ENCODE measurements at places on chromosomes 1 and 21.

DNA sequence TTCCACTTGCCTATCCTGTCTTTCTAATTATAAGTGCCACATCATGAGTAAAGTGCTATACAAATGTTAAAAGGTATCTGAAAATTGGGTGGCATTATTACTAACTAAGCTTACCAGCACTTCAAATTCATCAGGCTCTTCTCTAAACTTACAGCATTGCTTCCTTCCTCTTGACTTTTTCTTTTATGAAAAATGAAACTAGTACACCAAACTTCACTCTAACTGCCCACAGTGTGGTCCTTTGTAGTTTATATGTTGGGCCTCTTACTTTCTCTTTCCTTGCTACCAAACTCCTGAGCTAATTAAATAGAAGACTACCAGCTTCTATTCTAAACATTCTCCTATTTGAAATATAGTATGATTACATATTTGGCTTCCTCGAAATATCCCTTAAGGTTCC, 81.8 kb downstream of the NOTCH2 start:
- no peak for DNase-seq

DNA sequence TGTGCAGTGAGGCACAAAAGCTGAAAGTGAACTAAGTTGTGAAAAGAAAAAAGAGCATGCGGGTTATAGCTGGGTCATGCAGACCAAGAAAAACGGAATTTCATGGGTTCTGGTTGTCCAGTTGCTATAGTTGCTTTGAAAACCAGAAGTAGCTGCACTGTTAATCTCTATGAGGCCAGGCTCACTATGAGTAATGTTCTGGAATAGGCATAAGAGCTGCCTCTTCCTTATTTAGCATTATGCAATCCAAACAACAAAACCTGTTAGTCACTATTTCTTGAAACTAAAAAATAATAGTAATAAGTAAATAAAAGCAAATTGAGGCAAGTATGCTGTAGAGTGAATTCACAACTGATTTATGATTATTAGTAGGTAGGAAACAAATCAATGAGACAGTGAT, 1383.7 kb downstream of the MRPL39 start:
- no peak for DNase-seq

DNA sequence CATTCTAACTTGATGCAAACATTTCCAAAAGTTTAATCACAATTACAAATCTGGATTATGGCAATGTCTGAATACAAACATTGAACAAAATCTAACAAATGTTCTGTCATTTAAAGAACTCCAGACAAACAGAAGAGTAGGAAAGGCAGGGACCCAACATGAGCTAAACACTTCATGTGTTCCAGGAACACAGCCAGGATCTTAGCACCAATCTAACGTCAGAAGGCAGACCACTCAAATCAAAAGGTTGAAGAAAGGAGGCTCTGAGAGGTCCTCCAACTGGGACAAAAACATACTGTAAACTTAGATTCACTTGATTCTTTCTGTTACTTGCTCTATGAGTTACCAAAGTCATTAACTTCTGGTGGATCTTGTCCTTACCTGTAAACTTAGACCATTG, 374.0 kb downstream of the NEGR1 start:
- no peak for DNase-seq

DNA sequence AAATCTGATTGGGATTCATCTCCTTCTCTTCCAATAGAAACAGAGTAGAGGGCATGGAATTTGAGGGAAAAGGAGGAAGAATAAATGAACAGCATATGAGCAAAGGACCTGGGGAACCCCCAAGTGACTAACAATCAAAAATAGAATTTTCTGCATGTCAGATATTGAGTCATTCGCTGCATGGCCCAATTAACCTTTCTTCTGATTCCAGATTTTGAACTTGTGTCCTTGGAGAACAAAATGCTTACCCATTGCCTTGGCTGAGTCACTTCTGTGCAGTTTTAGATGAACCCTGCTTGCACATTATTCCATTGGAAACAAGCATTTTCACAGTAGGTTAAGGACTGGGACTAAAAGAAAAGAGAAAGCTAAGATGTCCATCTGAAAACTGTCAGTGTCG, 390.5 kb downstream of the ST6GALNAC3 start:
- DNase-seq = peak; percentile 1

DNA sequence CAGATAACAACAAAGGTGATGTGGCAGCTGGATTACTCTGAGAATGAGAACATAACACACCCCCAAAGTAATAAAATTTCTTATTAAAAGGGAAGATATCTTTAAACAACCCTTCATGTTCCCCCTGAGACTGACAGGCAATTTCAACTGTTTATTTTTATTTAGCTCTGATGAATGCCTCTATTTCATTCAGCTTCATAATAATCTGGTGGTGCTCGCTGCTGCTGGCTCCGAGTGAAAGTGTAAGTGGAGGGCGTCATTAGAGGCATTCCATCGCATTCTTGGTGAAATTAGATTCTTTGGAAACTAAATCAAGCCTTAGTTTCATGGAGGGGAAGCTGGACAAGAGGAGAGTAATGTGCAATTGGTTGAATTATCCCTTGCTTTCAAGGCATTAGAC, 128.9 kb downstream of the GRIK1 start:
- no peak for DNase-seq

DNA sequence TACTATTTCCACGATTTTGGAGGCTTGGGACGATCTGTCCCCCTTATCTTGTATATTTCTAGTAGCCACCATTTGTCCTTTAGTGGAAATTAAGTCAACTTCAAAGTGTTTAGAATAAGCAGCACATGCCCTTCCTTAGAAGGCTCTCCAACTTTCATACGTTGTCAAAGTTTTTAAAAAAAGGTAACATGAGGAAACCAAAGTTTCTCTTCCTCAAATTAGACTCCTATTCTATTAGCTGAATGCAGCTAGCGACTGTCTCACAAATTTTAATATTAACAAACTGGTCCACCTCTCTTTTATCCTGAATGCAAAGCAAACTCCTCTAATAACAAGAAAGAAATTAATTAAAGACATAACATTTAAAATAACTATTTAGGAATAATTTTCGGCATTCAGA, 6.9 kb downstream of the C1orf174 start:
- DNase-seq = no peak

GRCh38 chr1:66022904-66023620, 230.4 kb downstream of the PDE4B start:
- no peak for DNase-seq

DNA sequence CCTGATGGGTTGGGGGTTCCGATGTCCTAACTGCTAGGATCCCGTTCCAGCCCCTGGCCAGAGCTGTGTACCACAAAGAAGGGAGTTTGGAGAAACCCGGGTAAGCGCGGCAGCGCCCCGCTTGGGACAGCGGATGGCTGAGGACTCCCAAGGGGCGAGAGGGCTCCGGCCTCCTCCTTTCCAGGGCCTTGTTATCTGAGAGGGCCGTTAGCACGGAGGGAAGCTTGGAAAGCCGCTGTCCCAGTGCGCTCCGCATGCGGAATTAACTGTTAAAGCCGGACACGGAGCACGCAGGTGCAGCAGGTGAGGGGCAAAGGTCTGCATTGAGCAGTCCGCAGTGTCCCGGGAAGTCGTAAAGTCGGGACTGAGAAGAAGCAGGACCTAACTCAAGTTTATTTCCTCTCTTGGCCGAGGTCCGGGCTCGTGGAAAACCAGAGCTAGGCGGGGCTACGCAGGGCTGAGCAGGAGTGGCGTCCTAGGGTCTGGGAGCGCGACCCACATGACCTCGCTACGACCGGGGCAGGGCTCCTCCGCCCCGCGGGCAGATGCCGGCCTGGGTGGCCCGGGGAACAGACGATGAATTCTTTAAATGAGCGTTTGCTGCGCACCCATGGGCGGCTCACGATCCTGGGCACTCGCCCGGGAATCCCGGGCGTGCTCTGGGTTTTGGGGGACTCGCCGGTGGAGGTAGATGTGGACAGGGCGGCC, 4.5 kb downstream of the LHX4 start:
- DNase-seq = no peak

DNA sequence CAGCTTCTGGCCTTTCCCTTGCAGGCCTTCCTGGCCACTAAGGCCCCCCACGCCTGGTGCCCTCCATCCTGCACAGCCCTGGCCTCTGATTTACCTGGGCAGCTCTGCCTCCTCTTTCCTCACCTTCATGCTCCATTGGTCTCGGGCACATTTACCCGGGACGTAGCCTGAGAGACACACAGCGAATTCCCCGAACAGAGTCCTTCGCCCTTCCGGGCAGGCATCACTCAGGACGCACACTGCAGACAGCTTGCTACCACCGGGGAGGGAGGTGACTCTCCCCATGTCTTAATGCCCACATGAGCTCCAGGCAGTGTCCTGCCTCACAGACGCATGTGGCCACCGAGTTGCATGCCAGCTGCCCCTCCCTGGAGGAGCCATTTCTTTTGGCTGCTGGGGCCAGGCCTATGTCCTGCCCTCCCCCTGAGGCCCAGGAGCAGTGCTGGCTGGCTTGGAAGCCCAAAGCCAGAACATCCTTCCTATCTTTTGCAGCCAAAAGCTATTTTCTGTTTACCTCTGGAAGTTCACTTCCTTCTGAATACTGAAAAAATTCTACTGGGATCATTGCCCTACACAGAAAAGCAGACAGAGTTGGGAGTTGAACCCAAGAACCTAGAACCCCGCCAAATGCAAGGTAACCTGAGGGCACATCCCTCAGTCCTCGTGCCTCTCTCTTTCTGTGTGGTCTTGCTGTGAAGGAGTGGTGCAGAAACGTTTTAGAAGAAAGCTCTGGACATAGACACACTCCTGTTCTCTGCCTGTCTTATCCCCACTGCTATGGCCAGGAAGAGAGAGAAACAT, 209.5 kb downstream of the TOMM20 start:
- DNase-seq = no peak

DNA sequence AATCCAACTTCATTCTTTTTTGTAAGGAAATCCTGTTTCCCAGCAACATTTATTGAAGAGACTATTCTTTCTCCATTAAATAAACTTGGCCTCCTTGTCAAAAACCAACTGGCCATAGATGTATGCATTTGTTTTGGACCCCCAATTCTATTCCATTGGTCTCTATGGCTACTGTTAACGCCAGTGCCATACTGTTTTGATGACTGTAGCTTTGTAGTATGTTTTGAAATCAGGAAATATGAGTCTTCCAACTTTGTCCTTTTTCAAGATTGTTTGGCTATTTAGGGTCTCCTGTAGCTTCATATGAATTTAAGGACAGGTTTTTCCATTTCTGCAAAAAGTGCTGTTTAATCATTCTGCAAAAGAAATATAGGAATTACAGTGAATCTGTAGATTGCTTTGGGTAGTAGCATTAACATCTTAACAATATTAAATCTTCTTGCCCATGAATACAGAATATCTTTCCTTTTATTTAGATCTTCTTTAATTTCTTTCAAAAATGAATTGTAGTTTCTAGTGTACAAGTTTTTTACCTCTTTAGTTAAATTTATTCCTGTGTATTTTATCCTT, 61.3 kb downstream of the ITGB3BP start:
- no peak for DNase-seq

GRCh38 chr1:198936371-198937083, 297.7 kb downstream of the PTPRC start:
- DNase-seq = no peak

DNA sequence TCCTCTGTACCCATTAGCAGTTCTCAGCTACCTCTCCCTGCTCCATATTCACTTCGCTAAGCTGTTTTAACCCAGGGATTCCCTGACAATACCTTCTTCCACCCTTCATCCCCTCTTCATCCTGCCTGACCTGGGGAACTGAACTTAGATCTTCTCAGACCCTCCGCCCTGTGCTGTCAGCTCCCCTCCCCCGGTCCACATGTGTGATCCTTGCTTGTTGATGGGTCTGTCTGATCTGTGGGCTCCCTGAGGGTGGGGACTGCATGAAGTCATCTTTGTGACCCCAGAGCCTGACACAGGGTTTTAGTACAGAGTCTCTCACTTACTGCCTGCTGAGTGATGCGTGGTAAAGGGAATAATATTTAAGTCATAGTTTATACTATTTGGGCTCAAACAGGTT, 11.8 kb downstream of the CHAF1B start:
- DNase-seq = no peak

- DNase-seq = no peak
Measured at GRCh38 chr1:238177960-238178645, 287.4 kb upstream of the ZP4 start.

DNA sequence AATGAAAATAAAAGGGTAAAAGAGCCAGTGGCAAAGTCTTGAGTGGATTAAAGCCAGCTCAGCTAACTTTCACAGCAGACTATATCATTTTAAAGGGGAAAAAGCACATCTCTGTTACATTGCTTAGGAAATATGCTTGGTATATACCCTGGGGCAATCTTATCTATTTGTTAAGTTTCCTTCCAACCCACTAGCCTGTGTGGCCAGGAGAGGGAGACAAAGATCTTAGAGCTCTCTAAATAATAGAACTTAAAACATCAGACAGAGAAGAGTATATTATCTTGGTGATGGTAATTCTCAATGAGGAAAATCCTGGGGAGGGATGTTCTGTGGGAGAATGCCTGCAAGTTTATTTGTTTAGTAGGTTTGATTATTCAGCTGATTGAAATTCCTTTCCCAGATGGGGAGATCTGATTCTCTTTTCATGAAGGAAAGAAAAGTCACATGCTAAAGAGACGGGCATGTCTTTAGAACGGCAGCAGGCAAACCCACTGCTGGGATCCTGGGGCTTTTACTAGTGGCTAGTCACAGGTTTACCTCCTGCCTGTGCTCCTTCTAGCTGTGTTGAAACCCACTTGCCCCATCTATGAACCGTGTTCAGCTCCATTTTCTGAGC, 3.6 kb downstream of the KCNE2 start:
- peak; percentile 12 for DNase-seq

GRCh38 chr1:239913141-239913585, 178.5 kb upstream of the FMN2 start:
- DNase-seq = no peak

DNA sequence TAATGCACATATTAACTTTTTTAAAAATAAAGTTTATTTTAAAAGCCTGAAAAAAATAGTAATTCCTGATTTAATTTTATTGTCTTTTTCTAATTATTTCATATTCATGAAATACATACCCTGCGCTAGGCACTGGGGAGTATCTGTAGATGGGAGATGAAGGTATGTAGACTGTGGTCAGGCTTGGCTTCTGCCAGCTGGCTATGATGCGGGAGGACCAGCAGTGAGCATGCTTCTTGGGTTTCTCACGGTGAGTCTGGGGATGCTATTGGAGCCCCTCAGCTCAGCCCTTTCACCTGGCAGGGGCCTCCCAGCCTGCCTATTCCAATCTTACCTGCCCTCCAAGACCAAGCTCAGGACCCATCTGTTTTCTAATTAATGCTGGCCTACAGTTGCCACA, 138.4 kb downstream of the NOS1AP start:
- no peak for DNase-seq

DNA sequence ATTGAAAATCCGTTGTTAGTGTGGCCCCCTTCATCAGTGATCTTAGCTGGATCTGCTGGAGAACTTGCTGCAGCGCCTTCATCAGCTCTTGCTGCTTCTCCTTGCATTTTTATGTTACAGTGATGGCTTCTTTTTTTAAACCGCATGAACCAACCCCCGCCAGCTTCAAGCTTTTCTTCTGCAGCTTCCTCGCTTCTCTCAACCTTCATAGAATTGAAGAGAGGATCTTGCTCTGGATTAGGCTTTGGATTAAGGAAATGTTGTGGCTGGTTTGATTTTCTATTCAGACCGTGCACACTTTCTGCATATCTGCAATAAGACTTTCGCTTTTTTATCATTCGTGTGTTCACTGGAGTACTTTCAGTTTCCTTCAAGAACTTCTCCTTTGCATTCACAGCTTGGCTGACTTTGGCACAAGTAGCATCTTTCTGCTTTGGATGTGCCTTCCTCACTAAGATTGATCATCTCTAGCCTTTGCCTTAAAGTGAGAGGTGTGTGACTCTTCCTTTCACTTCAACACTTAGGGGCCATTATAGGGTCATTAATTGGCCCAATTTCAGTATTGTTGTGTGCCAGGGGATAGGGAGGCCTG, 13.1 kb downstream of the RNF187 start:
- DNase-seq = no peak

Measured in stimulated activated CD4-positive, alpha-beta T cell treated with anti-CD3 and anti-CD28 coated beads, Interleukin-15, amount 100 ng/mL, for 48 hours (primary cell).